Mesendoderm (in vitro differentiated cells): ENCODE measurements at places on chromosomes 6 and 20.

GRCh38 chr6:26286168-26286877 is 78.7 kb upstream of the BTN3A2 start:
- H3K27ac ChIP-seq = peak overlapping the region; percentile 74
- no peaks in the 10 kb centered on the region for H3K36me3 ChIP-seq
- peak; percentile 62 for DNase-seq
- peak overlapping the region; percentile 93 for H3K4me3 ChIP-seq
- H3K27me3 ChIP-seq = no peaks in the 10 kb centered on the region

GRCh38 chr6:152316024-152316423 is 321.1 kb downstream of the SYNE1 start:
- H3K4me1 ChIP-seq = peaks cover 2% of the 10 kb centered on the region
- no peak overlapping the region for H3K4me3 ChIP-seq
- no peak overlapping the region for H3K27ac ChIP-seq
- H3K27me3 ChIP-seq = no peaks in the 10 kb centered on the region
- no peak for DNase-seq

DNA sequence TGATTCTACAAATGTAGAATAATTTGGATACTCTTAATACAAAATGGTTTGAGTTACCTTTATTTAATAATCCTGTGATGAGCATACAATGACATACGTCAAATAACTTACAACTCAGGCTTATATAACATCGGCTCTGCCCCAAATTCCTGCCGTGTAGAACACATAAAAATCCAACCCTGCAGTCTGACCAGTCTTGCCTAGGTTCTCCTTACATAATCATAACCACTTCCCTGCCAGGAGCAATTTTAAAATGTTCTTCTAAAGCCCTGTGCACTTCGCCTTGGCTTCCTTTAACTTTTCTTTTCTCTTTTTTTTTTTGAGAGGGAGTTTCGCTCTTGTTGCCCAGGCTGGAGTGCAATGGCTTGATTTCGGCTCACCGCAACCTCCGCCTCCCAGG is 16.2 kb upstream of the IER3 start:
- H3K36me3 ChIP-seq = no peaks in the 10 kb centered on the region
- H3K4me3 ChIP-seq = no peak overlapping the region
- H3K4me1 ChIP-seq = peaks cover 12% of the 10 kb centered on the region
- DNase-seq = no peak
- H3K27me3 ChIP-seq = no peaks in the 10 kb centered on the region

DNA sequence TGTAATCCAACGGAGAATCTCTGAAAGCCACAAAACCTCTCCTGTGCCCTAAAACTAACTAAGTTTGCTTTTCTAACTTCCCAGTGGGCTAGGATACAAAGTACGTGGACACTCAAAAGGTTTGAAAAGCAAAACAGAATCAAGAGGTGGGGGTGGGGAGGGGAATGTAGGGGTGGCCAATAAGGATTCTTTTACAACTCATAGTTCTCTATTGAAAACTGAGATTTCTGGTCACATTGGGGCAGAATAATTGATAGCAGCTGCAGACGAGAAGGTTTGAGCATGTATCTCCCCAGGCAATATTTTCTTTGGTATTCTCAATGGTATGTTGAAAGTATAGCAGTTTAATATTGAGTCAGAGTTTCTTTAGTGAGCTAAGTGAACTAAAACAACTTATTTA is 376.7 kb upstream of the CITED2 start:
- no peak overlapping the region for H3K4me3 ChIP-seq
- no peak for DNase-seq
- no peak overlapping the region for H3K27ac ChIP-seq
- H3K36me3 ChIP-seq = no peaks in the 10 kb centered on the region

DNA sequence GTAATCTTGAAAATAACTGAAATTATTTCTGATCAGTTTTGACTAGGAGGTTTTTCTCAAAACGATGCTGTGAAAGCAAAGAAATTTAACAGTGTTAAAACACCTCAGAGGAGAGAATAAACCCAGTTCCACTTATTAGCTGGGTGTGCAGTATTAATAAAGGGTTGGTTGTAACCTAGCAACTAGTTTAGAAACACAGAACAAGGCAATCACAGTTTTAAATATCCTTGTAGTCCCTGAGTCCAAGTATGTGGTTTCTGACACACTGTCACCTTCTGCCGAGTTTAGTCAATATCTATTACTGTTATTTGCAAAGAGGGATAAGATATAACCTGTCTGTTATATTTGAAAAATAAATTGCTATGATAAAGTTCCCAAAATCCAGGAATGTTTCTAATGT is 70.2 kb upstream of the INSM1 start:
- H3K27ac ChIP-seq = no peak overlapping the region
- H3K36me3 ChIP-seq = no peaks in the 10 kb centered on the region
- H3K27me3 ChIP-seq = no peaks in the 10 kb centered on the region

GRCh38 chr6:94099072-94099471 is 679.7 kb upstream of the EPHA7 start:
- no peaks in the 10 kb centered on the region for H3K4me1 ChIP-seq
- H3K36me3 ChIP-seq = no peaks in the 10 kb centered on the region
- H3K27ac ChIP-seq = no peak overlapping the region
- H3K27me3 ChIP-seq = no peaks in the 10 kb centered on the region
- DNase-seq = no peak

DNA sequence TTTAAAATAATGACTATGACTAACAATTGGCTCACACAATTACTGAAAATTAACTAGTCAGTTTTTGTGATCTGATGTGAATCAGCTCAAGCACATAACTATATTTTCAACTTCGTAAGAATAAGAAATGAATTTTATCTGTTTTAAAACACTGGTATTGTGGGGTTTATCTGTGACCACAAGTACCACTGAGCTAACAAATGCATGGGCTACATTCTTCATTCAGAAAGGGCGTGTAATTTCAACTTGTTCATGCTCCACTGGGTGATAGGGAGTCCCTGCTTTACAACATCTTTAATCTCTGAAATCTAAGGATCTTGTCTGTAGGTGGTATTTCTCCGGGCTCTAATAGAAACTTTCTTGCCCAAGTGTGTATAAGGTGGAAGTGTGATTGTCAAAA is 1311.5 kb upstream of the GJE1 start:
- no peaks in the 10 kb centered on the region for H3K4me1 ChIP-seq
- H3K4me3 ChIP-seq = no peak overlapping the region
- H3K27ac ChIP-seq = no peak overlapping the region
- no peaks in the 10 kb centered on the region for H3K36me3 ChIP-seq

- DNase-seq = no peak
- H3K4me3 ChIP-seq = no peak overlapping the region
- no peaks in the 10 kb centered on the region for H3K27me3 ChIP-seq
- no peak overlapping the region for H3K27ac ChIP-seq
Measured at GRCh38 chr6:150806790-150807189, 58.7 kb upstream of the MTHFD1L start.

- no peaks in the 10 kb centered on the region for H3K27me3 ChIP-seq
- DNase-seq = peak; percentile 91
- peaks cover 7% of the 10 kb centered on the region for H3K4me1 ChIP-seq
- no peaks in the 10 kb centered on the region for H3K36me3 ChIP-seq
Measured at GRCh38 chr6:21953831-21954801, 342.7 kb downstream of the PRL start.

GRCh38 chr6:67883500-67884366 is 751.3 kb upstream of the ADGRB3 start:
- DNase-seq = no peak
- no peaks in the 10 kb centered on the region for H3K27me3 ChIP-seq
- H3K4me3 ChIP-seq = no peak overlapping the region
- H3K36me3 ChIP-seq = no peaks in the 10 kb centered on the region
- no peaks in the 10 kb centered on the region for H3K4me1 ChIP-seq
- no peak overlapping the region for H3K27ac ChIP-seq

DNA sequence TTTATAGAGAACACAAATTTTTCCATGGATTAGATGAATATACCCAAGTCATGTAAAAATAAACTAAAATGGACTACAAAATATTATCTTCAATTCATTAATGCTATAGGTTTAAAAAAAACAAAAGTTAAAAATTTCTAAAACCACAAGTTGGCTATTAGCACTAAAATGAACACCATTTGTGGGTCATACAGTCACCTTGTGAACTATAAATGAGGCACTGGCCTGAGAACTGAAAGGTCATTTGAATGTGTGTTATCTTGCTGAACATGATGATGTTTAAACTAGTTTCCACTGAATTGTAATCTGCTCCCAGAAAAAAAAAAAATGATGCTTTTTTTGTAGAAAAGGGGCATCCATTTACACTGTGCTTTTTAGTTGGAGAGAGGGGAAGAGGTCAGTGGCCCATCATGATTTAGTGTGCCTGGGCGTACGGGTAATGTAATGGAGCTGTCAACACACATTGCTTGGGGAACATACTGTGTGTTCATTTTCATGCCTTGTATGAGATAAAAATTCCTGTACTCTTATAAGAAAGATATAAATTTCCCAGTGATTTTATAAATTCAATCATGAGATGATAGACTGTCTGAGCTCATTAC is 96.6 kb upstream of the FKBP1C start:
- no peak for DNase-seq
- H3K27ac ChIP-seq = no peak overlapping the region
- H3K4me1 ChIP-seq = no peaks in the 10 kb centered on the region
- no peak overlapping the region for H3K4me3 ChIP-seq

DNA sequence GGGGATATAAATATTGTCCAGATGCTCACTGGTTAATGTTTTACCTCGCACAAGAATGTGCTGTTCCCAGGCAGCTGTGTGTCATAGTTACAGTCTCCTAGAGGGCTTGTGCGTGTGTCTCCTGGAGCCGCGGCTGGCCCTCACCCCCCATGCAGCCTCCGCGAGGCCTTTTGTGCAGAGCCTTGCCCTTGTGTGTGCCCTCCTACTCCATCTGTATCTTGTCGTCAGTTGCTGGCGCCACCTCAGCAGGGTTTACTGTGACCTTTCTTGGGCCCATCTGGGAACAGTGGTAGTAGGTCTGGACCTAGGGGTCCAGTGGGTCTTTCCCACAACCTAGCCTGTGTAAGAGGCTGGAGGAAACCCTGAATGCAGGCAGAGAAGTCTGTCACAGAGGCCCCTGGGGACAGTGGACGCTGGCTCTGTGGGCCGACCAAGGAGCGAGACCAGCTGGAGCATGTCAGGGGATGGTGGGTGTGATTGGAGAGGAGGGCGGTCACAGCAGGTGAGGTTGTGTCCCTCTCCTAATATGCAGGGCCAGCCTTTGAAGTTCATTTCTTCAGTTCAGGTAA is 35.2 kb downstream of the PPP1R14C start:
- H3K27me3 ChIP-seq = no peaks in the 10 kb centered on the region
- no peak overlapping the region for H3K4me3 ChIP-seq
- no peaks in the 10 kb centered on the region for H3K4me1 ChIP-seq
- no peaks in the 10 kb centered on the region for H3K36me3 ChIP-seq

DNA sequence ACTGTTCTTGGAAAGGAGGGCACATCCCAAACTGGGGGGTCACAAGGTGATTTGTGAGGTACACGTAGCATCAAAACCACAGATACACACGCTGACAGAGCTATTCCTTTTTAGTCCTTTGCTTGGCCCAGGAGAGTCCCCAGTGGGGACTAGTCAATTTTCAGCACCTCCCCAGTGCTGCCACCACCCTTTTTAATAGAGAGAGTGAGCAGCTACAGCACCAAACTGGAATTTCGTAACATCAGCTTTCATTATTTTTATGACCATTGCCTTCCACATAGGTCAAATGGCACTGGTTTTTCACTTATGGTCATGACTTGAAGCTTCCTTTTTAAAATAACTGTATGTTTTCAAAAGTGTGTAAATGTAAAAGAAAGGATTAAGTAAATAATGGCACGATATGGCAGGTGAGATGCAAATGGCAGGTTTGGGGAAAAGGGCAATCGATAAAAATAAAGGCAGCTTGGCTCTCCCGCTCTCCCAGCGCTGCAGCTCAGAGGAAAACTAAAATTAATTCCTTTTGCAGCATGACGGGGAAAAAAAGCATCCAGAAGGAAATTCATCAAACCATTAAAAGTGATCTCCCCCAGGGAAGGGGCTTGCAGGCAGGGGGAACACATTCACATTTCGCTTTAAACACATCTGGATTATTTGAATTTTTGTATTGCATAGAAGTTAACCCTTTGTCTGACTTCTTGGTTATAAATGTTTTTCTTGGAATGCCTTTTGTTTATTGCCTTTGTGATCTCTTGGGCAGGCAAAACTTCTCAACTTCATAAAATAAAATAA is 95.2 kb downstream of the ANKRD60 start:
- H3K4me1 ChIP-seq = no peaks in the 10 kb centered on the region
- H3K4me3 ChIP-seq = no peak overlapping the region
- no peak overlapping the region for H3K27ac ChIP-seq

GRCh38 chr6:120913486-120913885 is 420.8 kb downstream of the TBC1D32 start:
- H3K27ac ChIP-seq = no peak overlapping the region
- H3K4me3 ChIP-seq = no peak overlapping the region
- no peaks in the 10 kb centered on the region for H3K36me3 ChIP-seq
- H3K27me3 ChIP-seq = no peaks in the 10 kb centered on the region
- no peak for DNase-seq
- no peaks in the 10 kb centered on the region for H3K4me1 ChIP-seq

- H3K4me1 ChIP-seq = no peaks in the 10 kb centered on the region
- no peak for DNase-seq
- H3K27ac ChIP-seq = no peak overlapping the region
- no peaks in the 10 kb centered on the region for H3K27me3 ChIP-seq
- H3K36me3 ChIP-seq = peaks cover 1% of the 10 kb centered on the region
Measured at GRCh38 chr6:154411076-154411475, 54.5 kb upstream of the IPCEF1 start.

DNA sequence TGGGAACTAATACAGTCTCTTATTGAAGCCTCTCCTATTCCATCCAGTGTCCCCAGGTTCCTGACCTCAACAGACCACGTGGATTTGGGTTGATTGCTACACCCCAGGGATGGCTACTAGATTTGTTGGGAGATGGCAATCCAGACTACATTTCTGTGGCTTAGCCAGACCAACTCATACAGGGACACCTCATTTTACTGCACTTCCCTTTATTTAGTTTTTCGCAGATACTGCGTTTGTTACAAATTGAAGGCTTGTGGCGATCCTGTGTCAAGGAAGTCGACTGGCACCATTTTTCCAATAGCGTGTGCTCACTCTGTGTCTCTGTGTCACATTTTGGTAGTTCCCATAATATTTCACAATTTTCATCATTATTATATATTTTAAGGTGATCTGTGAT is 10.3 kb upstream of the MTRF1L start:
- H3K36me3 ChIP-seq = no peaks in the 10 kb centered on the region
- no peak overlapping the region for H3K4me3 ChIP-seq
- DNase-seq = no peak
- H3K27me3 ChIP-seq = no peaks in the 10 kb centered on the region
- no peak overlapping the region for H3K27ac ChIP-seq
- peaks cover 3% of the 10 kb centered on the region for H3K4me1 ChIP-seq

- no peaks in the 10 kb centered on the region for H3K36me3 ChIP-seq
- no peak within 1 kb of the TSS for H3K27ac ChIP-seq
- DNase-seq = peak; percentile 78
- peak within 1 kb of the TSS; percentile 59 for H3K4me3 ChIP-seq
Measured at GRCh38 chr6:135180542-135181332, at the start of gene MYB. TSS of gene MYB (plus strand) at chr6:135181308. CDS start at chr6:135181514, 206 bp downstream.

GRCh38 chr6:77180326-77180725 is 283.0 kb downstream of the HTR1B start:
- H3K27me3 ChIP-seq = no peaks in the 10 kb centered on the region
- DNase-seq = peak; percentile 15
- no peaks in the 10 kb centered on the region for H3K4me1 ChIP-seq
- no peaks in the 10 kb centered on the region for H3K36me3 ChIP-seq
- H3K4me3 ChIP-seq = no peak overlapping the region

- no peaks in the 10 kb centered on the region for H3K36me3 ChIP-seq
- H3K27ac ChIP-seq = no peak overlapping the region
- no peak overlapping the region for H3K4me3 ChIP-seq
- H3K4me1 ChIP-seq = no peaks in the 10 kb centered on the region
- DNase-seq = no peak
Measured at GRCh38 chr20:50533061-50533460, 22.9 kb downstream of the PTPN1 start.
